ENCODE measurements at places on chromosomes 12 and 14.

DNA sequence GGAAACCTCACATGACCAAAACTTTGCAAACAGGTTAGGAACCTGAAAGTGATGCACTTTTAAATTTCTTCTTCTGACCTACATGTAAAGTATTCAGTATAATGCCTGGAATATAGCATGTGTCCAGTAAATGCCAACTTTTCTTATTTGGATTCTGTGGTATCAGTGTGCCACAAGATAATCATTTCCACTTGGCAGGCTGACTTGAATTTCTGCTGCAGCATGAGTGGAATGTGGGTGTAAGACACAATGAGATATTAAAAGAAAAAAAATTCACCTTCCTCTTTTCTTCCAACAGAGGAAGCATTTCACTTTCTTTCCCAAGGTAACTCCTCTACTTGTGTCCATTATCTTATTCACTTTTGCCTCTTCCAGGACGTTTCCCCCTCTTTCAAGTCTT lies 141.9 kb upstream of the PRKD1 start:
- DNase-seq: no peak

- no peak for DNase-seq
Measured at GRCh38 chr12:30980955-30981662, 54.6 kb downstream of the TSPAN11 start.

- no peak for DNase-seq
Measured at GRCh38 chr12:1395421-1395955, 198.9 kb downstream of the FBXL14 start.

- DNase-seq: peak; percentile 6
Measured at GRCh38 chr12:32975122-32975521, 78.5 kb upstream of the PKP2 start.

GRCh38 chr12:52164624-52165023 lies 27.2 kb downstream of the KRT80 start:
- no peak for DNase-seq

- no peak for DNase-seq
Measured at GRCh38 chr12:765840-766239, 13.5 kb downstream of the WNK1 start.

- no peak for DNase-seq
Measured at GRCh38 chr14:63045612-63046320, 508 bp upstream of the KCNH5 start.

GRCh38 chr14:101183376-101184103 lies 280.0 kb upstream of the RTL1 start:
- no peak for DNase-seq

- no peak for DNase-seq
Measured at GRCh38 chr12:16881986-16882570, 276.1 kb upstream of the LMO3 start.

DNA sequence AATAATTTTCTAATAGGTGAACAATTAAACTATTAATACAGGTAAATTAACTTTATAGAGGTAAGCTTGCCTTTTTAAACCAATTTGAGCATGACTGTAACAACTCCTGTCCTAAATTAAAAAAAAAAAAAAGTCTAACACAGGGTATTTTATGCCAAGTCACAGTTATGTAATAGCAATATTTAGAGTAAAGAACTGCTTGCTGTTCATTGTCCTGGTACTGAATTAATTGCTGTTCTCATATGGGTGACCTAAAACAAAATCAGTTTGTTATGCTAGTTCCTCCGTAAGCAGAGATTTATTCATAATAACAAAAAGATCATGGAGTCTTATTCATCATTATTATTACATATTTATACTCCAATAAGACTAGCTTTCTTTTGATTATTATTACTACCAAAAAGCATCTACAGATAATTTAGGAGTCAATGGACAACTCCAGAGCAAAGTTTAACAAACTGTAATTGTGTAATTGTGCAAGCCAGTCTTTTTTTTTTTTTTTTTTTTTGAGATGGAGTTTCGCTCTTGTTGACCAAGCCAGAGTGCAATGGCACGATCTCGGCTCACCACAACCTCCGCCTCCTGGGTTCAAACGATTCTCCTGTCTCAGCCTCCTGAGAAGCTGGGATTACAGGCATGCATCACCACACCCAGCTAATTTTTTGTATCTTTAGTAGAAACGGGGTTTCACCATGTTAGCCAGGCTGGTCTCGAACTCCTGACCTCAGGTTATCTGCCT lies 98.3 kb downstream of the ITPR2 start:
- DNase-seq: no peak

GRCh38 chr12:104547235-104547634 lies 90.5 kb downstream of the CHST11 start:
- no peak for DNase-seq

DNA sequence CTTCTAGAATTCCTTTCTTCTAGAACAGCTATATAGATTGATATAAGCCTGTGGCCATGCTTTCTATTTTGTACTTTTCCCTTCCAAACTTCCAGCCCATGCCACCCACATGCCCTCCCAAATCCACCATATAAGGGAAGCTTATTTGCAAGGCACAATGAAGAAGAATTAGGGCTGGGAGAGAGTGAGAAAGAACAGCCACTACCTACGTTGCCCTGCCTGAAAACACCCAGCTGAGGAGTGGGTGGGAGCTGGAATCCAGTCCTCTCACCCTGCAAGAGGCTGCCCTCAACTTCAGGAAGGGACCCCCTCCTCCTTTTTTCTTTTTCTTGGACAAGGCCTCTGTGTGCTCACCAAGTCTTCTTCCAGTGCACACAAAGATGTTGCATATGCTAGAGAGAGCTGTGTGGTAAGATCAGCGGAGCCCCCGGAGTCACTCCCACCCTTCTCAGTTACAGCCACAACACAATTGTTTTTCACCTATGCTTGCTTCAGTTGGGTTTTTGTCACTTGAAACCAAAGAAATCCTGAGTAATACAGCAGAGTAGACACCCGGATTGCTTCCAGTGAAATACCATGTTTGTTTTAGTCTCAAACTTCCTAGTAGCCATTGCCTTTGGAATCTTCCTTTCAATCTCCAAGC lies 38.8 kb downstream of the CDKL1 start:
- DNase-seq: no peak

GRCh38 chr14:103629503-103630121 lies 601 bp downstream of the KLC1 start:
- DNase-seq: no peak

- DNase-seq: no peak
Measured at GRCh38 chr12:4277857-4278256, 4.3 kb downstream of the CCND2 start.

- peak; percentile 99 for DNase-seq
Measured at GRCh38 chr12:89352492-89353187, at the start of gene DUSP6. DUSP6 (minus strand) TSS chr12:89352501; CDS start chr12:89352039, 462 bp downstream.

GRCh38 chr14:60346706-60347105 lies 97.7 kb downstream of the PPM1A start:
- DNase-seq: no peak

- no peak for DNase-seq
Measured at GRCh38 chr12:2137711-2138110, 84.9 kb downstream of the CACNA1C start.

- DNase-seq: no peak
Measured at GRCh38 chr14:92687681-92688433, 60.6 kb downstream of the LGMN start.

DNA sequence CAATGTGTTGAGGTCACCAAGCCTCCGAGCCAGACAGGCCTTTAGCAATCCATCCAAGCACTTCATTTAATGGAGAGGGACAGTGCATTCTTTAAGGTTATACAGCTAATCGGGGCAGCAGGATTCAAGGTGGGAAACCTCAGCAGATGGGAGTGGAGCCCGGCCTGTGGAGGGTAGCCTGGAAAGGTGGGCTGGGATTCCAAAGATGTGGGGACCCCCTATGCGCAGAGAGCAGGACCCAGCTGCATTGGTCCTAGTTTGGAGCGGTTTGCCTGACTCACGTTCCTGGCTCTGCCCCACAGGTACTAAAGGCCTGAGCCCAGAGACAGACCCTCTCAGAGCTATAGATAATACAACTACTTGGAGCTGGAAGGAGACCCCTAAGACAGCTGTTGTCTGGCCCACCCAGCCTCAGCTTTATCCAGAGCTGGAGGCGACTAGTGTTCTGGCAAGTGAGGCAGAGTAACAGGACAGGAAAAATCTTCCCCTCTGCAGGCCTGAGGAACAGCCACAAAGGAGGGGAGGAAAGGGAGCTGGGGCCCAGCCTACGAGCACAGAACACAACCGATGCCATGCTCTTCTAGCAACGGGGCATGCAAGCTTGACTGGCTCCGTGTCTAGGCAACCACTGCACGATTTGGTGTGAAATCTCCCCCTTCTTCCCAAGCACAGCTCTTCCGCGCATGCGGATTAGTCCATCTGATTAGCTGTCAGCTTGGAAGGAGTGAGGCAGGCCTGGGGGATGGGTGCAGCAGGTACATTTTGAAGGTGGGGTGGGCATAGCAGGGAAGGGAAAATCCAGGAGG lies 1.1 kb upstream of the MYH7 start:
- no peak for DNase-seq

DNA sequence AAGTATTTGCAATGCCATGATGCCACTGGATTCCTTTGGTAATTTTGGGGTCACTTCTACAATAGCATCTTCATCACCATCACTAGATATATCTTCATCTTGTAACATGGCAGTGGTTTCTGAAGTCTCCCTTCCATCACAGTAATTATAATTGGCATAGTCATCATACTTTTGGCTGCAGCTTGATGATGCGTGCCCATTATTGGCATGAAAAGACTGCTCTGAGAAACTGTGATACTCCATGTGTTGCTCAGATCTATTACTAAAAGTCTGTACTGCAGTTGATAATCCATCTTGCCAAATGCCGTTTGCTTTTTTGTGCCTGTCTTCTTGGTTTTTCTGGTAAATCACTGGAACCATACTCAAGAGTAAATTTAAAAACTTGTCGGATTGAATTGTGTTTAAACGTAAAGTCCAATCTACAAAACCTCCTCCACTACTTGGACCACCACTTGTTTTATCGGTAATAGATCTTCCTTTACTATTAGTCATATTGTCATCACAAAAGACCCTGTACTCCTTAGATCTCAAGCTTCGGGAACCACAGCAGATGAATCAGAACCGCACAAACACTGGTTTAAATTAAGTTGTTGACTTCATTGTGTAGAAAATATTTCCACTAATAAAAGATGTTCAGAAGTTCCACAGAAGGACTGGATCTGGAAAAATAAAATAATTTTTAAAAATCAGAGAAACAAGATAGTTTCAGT lies 29.9 kb downstream of the SLC41A2 start:
- DNase-seq: no peak

GRCh38 chr14:38310420-38310995 lies 54.6 kb upstream of the CLEC14A start:
- no peak for DNase-seq

DNA sequence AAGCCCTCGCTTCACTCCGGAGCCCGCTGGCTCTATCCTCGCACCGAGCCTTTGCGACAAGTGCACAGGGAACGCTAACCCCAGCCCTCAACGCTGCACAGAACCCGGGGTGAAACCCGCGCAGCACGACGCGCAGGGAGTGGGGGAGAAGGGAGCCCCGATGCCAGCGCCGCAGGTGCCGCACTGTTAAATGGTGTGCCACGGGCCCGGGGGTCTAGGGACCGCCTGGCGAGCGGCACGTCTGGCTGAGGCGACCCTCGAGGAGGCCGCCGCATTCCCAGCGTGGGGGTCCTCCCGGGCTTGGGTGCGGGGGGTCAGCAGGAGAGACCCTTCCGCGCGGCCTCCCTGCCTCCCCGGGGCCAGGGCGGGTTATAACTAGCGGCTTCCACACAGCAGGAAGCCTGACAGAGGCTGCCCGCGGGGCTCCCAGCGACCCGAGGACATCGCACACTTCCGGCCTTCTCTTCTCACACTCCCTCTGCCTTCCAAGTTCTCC lies 23.8 kb upstream of the LRTM2 start:
- DNase-seq: no peak

DNA sequence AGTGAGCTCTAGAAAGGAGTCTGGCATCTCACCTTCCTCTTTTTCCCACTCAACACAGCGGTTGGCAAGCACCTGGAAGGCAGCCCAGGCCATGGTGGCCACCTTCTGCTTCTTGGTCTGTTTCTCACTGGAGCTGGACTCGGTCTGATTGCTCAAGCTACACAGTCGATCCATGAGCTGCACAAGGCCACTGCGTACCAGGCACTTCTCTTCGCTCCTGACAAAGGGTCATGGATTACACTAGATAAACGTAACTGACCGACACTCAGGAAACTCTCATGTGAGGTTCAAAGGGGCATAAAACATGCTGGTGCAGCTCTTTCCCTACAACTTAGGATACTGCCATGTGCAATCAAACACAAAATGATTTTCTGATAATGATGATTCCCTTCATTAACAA lies 113.7 kb downstream of the TRAFD1 start:
- DNase-seq: no peak

DNA sequence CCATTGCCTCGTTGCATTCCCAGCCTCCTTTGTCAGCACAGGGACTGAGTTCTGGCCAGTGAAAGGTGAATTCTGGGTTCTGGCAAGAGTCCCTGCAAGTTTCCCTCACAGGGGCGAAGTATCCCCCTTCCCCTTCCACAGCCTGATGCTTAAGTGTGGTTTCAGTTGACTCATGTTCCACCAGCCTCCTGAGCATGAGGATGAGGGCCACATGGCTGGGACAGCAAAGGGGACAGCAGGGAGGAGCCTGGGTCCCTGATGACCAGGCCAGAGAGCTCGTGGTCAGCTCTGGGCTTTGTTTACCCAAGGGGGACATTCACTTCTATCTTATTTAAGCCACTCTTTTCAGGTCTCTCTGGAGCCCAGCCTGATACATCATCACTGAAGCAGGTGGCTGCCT lies 36.5 kb downstream of the CACNA2D4 start:
- no peak for DNase-seq

GRCh38 chr14:43647302-43647701 lies 859.8 kb downstream of the FSCB start:
- DNase-seq: no peak

DNA sequence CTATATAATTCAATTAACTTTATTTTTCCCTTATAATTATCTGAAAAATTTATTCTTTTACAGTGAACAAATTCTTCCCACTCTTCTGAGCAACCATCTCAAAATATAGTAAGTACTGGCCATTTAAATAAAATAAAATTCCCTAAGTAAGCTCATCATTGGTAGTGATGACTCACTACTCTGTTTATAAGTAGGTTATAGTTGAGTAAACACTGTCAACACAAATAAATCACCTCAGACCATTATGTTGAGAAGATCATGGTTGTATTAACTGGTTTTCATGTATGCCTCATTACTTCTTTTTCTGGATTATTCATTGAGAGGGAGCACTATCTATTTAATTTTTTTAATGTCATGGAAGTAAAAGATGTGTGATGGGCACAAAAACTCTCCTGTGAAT lies 220.5 kb downstream of the SEC23A start:
- DNase-seq: no peak

DNA sequence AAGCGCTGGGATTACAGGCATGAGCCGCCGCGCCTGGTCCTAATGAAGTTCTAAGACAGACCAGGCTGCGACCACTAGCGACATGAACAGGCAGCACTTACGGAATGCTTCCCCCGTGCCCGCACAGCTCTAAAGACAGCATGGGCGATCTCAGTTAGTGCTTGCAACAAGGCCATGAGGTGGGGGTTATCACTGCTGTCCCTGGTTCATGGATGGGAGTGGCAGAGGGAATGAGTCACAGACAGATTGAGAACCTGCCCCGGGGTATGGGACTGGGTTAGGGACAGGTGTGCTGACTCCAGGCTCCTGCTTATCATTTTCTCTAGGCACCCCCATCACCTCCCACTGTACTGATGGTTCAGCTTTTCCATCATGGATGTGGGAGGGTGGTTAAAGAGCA lies 160.9 kb downstream of the VRK1 start:
- no peak for DNase-seq

Data from epithelial cell of prostate (primary cell).